G401 (cell line): ENCODE measurements at places on chromosomes 3 and 15.

- DNase-seq = peak; percentile 3
Observed at GRCh38 chr3:194265505-194265892, 85.6 kb downstream of the CPN2 start.

DNA sequence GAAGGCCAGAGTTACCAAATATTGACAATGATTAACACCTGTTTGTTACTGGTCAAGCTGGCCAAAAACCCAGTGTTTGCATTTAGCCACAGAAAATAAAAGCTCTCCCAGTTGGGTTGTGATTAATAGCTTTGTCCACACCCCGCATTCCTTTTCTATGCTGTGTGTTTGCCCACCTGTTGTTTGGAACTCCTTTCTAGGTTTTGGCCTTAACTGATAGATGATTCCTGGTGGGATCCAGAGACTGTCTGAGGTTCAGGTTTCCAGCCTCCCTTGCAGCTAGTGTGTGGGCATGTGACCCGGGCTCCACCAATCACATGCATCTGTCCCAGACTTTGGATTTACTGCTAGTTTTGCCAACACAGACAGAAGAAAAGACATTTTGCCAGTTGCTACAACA lies 83.8 kb downstream of the PTPRG start:
- no peak for DNase-seq

DNA sequence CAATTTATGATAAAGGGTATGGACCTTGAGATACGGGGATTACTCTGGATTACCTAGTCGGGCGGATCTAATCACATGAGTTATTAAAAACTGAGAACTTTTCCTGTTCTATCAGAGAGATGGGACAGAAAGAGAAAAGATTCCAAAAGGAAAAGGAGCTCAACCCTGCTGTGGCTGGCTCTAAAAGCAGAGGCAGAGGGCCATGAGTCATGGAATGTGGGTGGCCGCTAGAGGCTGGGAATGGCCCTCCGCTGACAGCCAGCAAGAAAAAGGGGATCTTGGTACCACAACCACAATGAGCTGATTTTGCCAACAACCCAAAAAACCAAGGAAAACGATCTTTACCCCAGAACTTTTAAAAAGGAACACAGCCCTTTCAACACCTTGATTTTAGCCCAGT lies 210.0 kb downstream of the MAGI1 start:
- DNase-seq = no peak

GRCh38 chr3:100047455-100048141 lies 66.7 kb downstream of the FILIP1L start:
- DNase-seq = no peak

- no peak for DNase-seq
Observed at GRCh38 chr15:90087454-90088154, 14.7 kb downstream of the IDH2 start.

GRCh38 chr3:71465371-71466036 lies 118.0 kb downstream of the FOXP1 start:
- DNase-seq = no peak

DNA sequence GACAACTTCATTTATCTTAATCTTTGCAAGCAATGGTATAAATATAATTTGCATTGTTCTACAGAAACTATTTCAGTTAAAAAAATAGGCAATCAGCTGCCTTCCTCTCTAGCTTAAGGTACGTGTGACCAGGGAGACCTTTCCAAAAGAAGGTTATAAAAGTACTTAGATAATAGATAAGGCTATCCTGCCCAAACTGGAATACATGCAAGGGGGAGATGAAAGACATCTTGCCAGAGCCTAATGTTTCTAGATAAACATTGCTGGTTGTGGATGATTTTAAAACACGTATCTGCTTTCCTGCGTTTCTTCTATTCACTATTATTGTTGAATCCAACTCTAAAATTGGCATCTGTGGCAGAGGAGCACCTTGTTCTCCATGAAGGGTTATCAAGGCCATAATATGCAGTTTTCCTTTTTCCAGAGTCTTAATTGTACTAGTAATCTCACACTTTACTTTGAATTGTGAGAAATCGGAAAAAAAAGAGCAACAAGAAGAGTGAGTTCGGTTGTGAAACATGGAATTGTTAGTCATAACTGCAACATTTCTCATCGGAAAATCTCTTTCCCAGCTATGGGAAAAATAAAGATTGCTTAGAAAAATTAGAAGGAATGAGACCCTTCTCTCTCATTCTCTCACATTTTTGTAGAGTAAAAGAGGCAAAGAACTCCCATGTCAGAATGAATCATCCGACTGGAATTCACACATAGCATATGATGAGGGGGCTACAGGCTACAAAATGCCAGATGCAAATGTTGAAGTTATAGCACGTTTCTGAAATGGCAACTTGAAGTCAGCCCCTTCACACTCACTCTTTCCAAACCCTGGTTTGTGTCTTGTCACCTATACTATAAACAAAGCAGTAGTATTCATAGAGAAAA lies 936.1 kb upstream of the NR2F2 start:
- no peak for DNase-seq

GRCh38 chr3:72909591-72909990 lies 21.7 kb downstream of the GXYLT2 start:
- DNase-seq = no peak

GRCh38 chr3:136690599-136690998 lies 61.6 kb downstream of the STAG1 start:
- DNase-seq = no peak

GRCh38 chr15:45829336-45830153 lies 194.7 kb downstream of the SQOR start:
- DNase-seq = no peak

DNA sequence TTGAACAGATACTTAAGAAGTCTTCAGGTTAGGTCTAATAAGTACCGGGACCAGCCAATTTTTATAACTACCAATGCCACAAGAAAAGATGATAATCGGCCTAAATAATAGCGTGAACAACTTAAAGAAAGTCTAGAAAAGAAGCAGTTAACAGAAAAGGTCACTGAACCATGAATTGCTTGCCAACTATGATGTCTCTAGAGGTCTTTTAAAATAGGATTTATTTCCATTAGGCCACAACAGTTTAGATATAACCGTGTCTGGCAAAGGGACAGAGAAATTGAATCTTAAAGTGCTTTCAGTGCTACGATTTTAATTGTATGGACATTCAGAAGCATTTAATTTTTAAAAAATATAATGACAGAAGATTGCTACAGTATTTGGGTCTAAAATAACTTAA lies 1070.4 kb downstream of the ROBO1 start:
- no peak for DNase-seq

GRCh38 chr3:195877136-195877715 lies 31.1 kb downstream of the TNK2 start:
- no peak for DNase-seq

GRCh38 chr3:138263104-138263503 lies 66.5 kb downstream of the NME9 start:
- DNase-seq = peak; percentile 19

GRCh38 chr3:127102587-127102986 lies 90.3 kb upstream of the PRR23E start:
- DNase-seq = no peak
